ENCODE measurements at places on chromosomes 6 and 20. TPM values are rescaled to one million over a fixed set of nuclear protein-coding genes. Genes with fewer than 3 reads are reported as not detected.

TFAP2A gene
- 16.9 TPM for total RNA-seq

SLC26A8 gene
- total RNA-seq = not detected

MRPL18 gene
- total RNA-seq = 103 TPM

ADA gene
- total RNA-seq = 57.8 TPM

MYLK2 gene
- total RNA-seq = 0.35 TPM

KIFC1 gene
- total RNA-seq = 47.9 TPM

GJA1 gene
- 74.7 TPM for total RNA-seq

BPIFB2 gene
- not detected for total RNA-seq

SNAP25 gene
- total RNA-seq = 18.9 TPM

SLC17A1 gene
- total RNA-seq = not detected

SSTR4 gene
- 0.12 TPM for total RNA-seq

TCF21 gene
- total RNA-seq = 0.08 TPM

MATN4 gene
- total RNA-seq = 0.06 TPM

PLCB1 gene
- total RNA-seq = 0.85 TPM

AFG1L gene
- total RNA-seq = 2.7 TPM

WFDC5 gene
- not detected for total RNA-seq

GSTA2 gene
- total RNA-seq = 0.07 TPM

KCNB1 gene
- 0.42 TPM for total RNA-seq

PDYN gene
- total RNA-seq = not detected

KCNQ2 gene
- 0.81 TPM for total RNA-seq

SLC22A3 gene
- total RNA-seq = 41.5 TPM

RBPJL gene
- total RNA-seq = not detected

OR2H1 gene
- not detected for total RNA-seq

FAM83D gene
- total RNA-seq = 74.4 TPM

AGER gene
- total RNA-seq = 1.4 TPM

CALHM6 gene
- 0.39 TPM for total RNA-seq

TCP11 gene
- not detected for total RNA-seq

APCDD1L gene
- 0.07 TPM for total RNA-seq

F13A1 gene
- total RNA-seq = not detected

NUDT3 gene
- total RNA-seq = 5.6 TPM

GTSF1L gene
- total RNA-seq = not detected

SIRPD gene
- not detected for total RNA-seq

PSORS1C2 gene
- total RNA-seq = not detected

LPA gene
- total RNA-seq = 0.02 TPM

PI16 gene
- total RNA-seq = not detected

KLHDC3 gene
- total RNA-seq = 31.8 TPM

TRIM39 gene
- 7.1 TPM for total RNA-seq

NCOA6 gene
- total RNA-seq = 18.2 TPM

C20orf204 gene
- 0.62 TPM for total RNA-seq

LRRN4 gene
- not detected for total RNA-seq

TBXT gene
- total RNA-seq = not detected

TRIM10 gene
- not detected for total RNA-seq

NEDD9 gene
- 40.6 TPM for total RNA-seq

TNFRSF6B gene
- 0.67 TPM for total RNA-seq

RIPPLY2 gene
- total RNA-seq = 0.46 TPM

ADGRF5 gene
- total RNA-seq = not detected
